ENCODE measurements at places on chromosomes 16 and 17. TPM values are rescaled to one million over a fixed set of nuclear protein-coding genes. Genes with fewer than 3 reads are reported as not detected.
A peak's percentile ranks its signal among the peaks of the same experiment; 100 is the strongest.

DUXB gene
- not detected for total RNA-seq

GRCh38 chr17:72301887-72302286 is 181.1 kb downstream of the SOX9 start:
- H3K27ac ChIP-seq, result no peak overlapping the region
- H3K36me3 ChIP-seq, result no peaks in the 10 kb centered on the region
- H3K27me3 ChIP-seq, result peaks cover 16% of the 10 kb centered on the region
- peaks cover 16% of the 10 kb centered on the region for H3K4me1 ChIP-seq

DNA sequence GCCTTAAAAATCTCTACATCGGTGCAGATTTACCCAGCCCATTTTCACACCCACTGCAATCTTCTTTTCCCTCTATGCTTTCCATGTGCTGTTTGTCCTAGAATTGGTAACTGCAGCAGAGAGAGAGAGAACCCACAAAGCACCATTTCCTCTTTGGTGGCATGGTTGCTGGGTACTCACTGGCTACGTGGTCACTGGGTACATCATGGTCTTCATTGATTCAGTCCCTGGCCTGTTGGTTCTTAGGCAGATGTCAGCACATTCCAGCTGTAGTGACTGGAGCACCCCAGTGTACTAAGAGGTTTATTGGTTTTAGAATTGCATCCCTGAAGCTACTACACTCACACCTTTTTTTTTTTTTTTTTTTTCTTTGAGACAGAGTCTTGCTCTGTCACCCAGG is 156.1 kb upstream of the CACNG5 start:
- no peak for DNase-seq
- H3K4me1 ChIP-seq, result no peaks in the 10 kb centered on the region
- no peak overlapping the region for H3K4me3 ChIP-seq
- H3K36me3 ChIP-seq, result no peaks in the 10 kb centered on the region
- no peaks in the 10 kb centered on the region for H3K27me3 ChIP-seq

GRCh38 chr17:63786971-63787711 is 13.2 kb downstream of the DDX42 start:
- H3K36me3 ChIP-seq, result peaks cover 93% of the 10 kb centered on the region
- H3K27ac ChIP-seq, result no peak overlapping the region
- H3K4me3 ChIP-seq, result no peak overlapping the region
- DNase-seq, result no peak
- H3K4me1 ChIP-seq, result no peaks in the 10 kb centered on the region

GINS2 gene
- 0.20 TPM for total RNA-seq

GRCh38 chr16:66359811-66360608 is 6.5 kb upstream of the CDH5 start:
- DNase-seq, result peak; percentile 63
- H3K27me3 ChIP-seq, result peaks cover 9% of the 10 kb centered on the region
- H3K27ac ChIP-seq, result peak overlapping the region; percentile 60
- no peak overlapping the region for H3K4me3 ChIP-seq
- H3K36me3 ChIP-seq, result no peaks in the 10 kb centered on the region

FOXN1 gene
- total RNA-seq, result not detected

NPB gene
- total RNA-seq, result 0.26 TPM

DNA sequence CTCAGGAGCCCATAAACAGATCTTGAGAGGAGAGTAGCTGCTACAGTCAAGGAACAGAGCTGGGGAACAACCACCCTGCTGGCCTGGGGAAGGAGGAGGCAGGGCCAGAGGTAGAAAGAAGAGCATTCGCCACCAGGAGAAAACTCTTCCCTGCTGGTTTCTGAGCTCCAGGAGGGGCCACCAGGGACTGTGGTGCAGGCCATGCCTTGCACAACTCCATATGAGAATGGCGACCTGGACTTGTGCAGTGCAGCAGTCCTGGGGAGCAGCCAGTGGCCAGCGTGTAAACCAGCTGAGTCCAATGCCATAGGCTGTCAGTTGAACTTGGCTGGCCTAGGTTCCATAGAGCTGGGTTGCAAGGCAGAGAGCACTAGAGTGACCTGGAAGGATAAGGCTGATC is 11.6 kb downstream of the SLC13A2 start:
- H3K4me3 ChIP-seq, result no peak overlapping the region
- no peaks in the 10 kb centered on the region for H3K4me1 ChIP-seq
- H3K27ac ChIP-seq, result no peak overlapping the region
- peaks cover 29% of the 10 kb centered on the region for H3K27me3 ChIP-seq

GRCh38 chr17:42845556-42845917 is 1.2 kb downstream of the AOC2 start:
- H3K4me3 ChIP-seq, result no peak overlapping the region
- H3K27me3 ChIP-seq, result no peaks in the 10 kb centered on the region
- H3K4me1 ChIP-seq, result no peaks in the 10 kb centered on the region
- H3K36me3 ChIP-seq, result peaks cover 54% of the 10 kb centered on the region

DNA sequence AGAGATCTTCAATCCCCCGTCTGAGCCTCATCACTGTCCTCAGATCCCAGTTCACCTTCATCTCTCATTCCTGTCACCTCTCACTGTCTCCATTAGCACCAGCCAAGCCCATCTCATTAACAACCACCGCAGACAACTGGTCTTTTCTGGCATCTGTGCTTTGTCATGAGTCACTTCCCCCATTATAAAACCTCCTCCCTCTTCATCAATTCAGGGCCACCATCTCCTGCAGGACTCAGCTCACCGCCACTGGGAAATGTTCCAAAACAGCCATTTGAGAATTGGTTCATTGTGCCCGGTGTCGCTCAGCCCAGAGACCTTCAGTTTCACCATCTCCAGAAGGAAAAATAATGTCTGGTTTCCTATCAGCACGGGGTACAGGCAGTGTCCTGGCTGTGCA is 56.9 kb upstream of the TEKT3 start:
- peaks cover 16% of the 10 kb centered on the region for H3K4me1 ChIP-seq
- H3K4me3 ChIP-seq, result no peak overlapping the region
- DNase-seq, result no peak
- no peak overlapping the region for H3K27ac ChIP-seq
- no peaks in the 10 kb centered on the region for H3K36me3 ChIP-seq

PCGF2 gene
- 26.0 TPM for total RNA-seq

DNA sequence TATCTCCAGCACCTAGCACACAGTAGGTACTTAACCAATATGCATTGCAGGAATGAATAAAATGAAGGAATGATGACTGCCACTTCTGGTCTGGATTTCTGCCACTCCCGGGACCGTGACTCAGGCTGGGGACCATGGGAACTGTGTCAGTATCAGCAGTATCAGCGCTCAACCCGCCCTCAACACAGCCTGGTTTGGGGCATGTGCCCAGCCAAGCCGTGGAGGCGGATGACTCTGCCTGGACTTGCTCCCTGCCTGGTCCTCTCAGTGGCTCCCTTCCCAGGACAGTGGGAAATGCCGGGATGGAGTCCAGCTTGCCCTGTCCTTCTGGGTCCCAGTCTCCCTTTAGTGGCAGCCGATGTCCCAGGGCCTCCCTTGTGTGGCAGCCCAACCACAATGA is 55.1 kb downstream of the SRCIN1 start:
- no peaks in the 10 kb centered on the region for H3K36me3 ChIP-seq
- no peaks in the 10 kb centered on the region for H3K27me3 ChIP-seq
- DNase-seq, result peak; percentile 63

- H3K4me3 ChIP-seq, result no peak overlapping the region
- peaks cover 11% of the 10 kb centered on the region for H3K36me3 ChIP-seq
- H3K4me1 ChIP-seq, result no peaks in the 10 kb centered on the region
- no peak overlapping the region for H3K27ac ChIP-seq
- H3K27me3 ChIP-seq, result no peaks in the 10 kb centered on the region
Measured at GRCh38 chr16:58399718-58400633, 7.7 kb downstream of the GINS3 start.

GRCh38 chr17:65515959-65516948 is 45.2 kb downstream of the AXIN2 start:
- no peak overlapping the region for H3K4me3 ChIP-seq
- no peaks in the 10 kb centered on the region for H3K36me3 ChIP-seq
- no peaks in the 10 kb centered on the region for H3K4me1 ChIP-seq
- no peak for DNase-seq
- H3K27ac ChIP-seq, result no peak overlapping the region

- no peaks in the 10 kb centered on the region for H3K4me1 ChIP-seq
- no peak overlapping the region for H3K27ac ChIP-seq
- no peak overlapping the region for H3K4me3 ChIP-seq
- no peaks in the 10 kb centered on the region for H3K36me3 ChIP-seq
- H3K27me3 ChIP-seq, result peaks cover 5% of the 10 kb centered on the region
Measured at GRCh38 chr17:72270273-72270924, 149.6 kb downstream of the SOX9 start.

- DNase-seq, result no peak
- H3K4me1 ChIP-seq, result no peaks in the 10 kb centered on the region
- no peak overlapping the region for H3K4me3 ChIP-seq
- no peaks in the 10 kb centered on the region for H3K27me3 ChIP-seq
- no peaks in the 10 kb centered on the region for H3K36me3 ChIP-seq
Measured at GRCh38 chr16:14464192-14464591, 165.9 kb downstream of the PARN start.

JPH3 gene
- not detected for total RNA-seq

GRCh38 chr16:30567160-30567990 is 4.1 kb downstream of the ZNF688 start:
- H3K27ac ChIP-seq, result no peak overlapping the region
- H3K4me3 ChIP-seq, result no peak overlapping the region
- no peak for DNase-seq
- peaks cover 14% of the 10 kb centered on the region for H3K4me1 ChIP-seq
- no peaks in the 10 kb centered on the region for H3K27me3 ChIP-seq
- H3K36me3 ChIP-seq, result peaks cover 4% of the 10 kb centered on the region

GRCh38 chr16:50499254-50499653 is 48.9 kb upstream of the NKD1 start:
- H3K27ac ChIP-seq, result no peak overlapping the region
- H3K27me3 ChIP-seq, result peaks cover 22% of the 10 kb centered on the region
- no peak for DNase-seq

GRCh38 chr16:31192856-31193642 is 9.5 kb downstream of the PYCARD start:
- no peak overlapping the region for H3K27ac ChIP-seq
- no peak overlapping the region for H3K4me3 ChIP-seq
- no peaks in the 10 kb centered on the region for H3K27me3 ChIP-seq
- H3K36me3 ChIP-seq, result no peaks in the 10 kb centered on the region

DNA sequence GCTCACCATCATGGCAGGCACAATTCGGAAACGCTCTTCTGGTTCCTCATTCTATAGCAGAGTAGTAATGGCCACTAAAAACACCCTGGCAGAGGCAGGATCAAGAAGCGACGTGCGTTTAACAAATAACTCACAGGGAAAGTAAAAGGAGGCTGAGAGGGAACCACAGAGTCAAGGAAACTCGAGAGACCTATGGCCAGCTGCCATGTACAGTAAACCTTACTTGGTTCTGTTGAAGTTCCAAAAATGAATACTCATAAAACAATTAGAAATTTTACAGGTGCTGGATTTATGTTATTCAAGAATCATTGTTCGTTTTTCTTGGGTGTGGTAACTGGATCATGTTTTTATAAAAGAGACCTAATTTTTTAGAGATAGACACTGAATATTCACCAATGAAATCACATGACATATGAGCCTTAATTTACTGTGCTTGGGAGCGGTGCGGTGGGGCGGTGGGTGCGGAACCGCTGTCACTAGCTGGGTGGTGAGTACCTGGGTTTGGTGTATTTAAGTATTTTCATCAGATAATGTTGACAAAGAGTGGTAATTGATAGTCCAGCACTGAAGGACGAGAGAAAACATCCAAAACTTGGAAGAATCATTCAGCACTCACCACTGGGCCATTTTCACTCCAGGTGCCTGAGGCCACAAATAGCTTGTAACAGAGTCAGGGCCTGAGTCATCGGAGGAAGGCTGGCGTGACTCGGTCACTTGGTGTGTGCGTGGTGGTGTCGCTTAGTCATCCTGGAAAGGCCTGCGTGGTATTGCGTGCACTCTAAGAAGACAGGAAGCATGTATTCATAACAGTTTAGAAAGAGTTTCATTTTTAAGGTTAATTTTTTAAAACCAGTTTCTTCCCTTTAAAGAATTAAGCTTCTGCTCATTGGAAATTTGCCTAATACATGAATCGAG is 135.4 kb upstream of the CHMP6 start:
- peak overlapping the region; percentile 49 for H3K27ac ChIP-seq
- DNase-seq, result peak; percentile 36
- H3K4me3 ChIP-seq, result no peak overlapping the region
- H3K4me1 ChIP-seq, result peaks cover 6% of the 10 kb centered on the region
- H3K36me3 ChIP-seq, result no peaks in the 10 kb centered on the region
- no peaks in the 10 kb centered on the region for H3K27me3 ChIP-seq

NT5C3B gene
- total RNA-seq, result 14.5 TPM

- no peaks in the 10 kb centered on the region for H3K27me3 ChIP-seq
- H3K4me1 ChIP-seq, result peaks cover 2% of the 10 kb centered on the region
- H3K4me3 ChIP-seq, result no peak overlapping the region
- DNase-seq, result no peak
Measured at GRCh38 chr16:17476414-17477259, 5.9 kb upstream of the XYLT1 start.

DNA sequence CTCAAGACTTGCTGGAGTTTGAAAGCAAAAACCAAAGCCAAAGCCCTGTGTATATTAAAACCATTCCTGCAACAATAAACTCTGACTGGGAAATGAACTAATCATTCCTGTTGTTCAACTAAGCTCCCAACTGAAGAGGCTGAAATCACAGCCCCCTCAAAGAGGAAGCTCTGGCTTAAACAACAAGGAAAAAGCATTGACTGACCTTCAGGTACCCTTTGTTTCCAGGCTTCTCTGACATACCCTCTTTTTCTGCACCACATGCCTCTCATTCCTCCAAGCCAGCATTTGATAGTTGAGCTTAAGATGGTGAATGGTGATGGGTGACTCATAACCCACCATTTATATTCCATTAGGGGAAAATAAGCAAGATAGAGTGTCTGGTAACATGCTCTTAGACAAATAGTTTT is 470.9 kb upstream of the SOX9 start:
- no peak overlapping the region for H3K4me3 ChIP-seq
- H3K27ac ChIP-seq, result no peak overlapping the region
- no peaks in the 10 kb centered on the region for H3K4me1 ChIP-seq
- H3K36me3 ChIP-seq, result no peaks in the 10 kb centered on the region

RASL10B gene
- total RNA-seq, result 10.3 TPM

GRCh38 chr17:78922816-78923498 is 2.2 kb downstream of the TIMP2 start:
- H3K27me3 ChIP-seq, result no peaks in the 10 kb centered on the region
- no peak for DNase-seq
- H3K4me1 ChIP-seq, result peaks cover 47% of the 10 kb centered on the region
- H3K36me3 ChIP-seq, result no peaks in the 10 kb centered on the region
- H3K4me3 ChIP-seq, result peak overlapping the region; percentile 80

DNA sequence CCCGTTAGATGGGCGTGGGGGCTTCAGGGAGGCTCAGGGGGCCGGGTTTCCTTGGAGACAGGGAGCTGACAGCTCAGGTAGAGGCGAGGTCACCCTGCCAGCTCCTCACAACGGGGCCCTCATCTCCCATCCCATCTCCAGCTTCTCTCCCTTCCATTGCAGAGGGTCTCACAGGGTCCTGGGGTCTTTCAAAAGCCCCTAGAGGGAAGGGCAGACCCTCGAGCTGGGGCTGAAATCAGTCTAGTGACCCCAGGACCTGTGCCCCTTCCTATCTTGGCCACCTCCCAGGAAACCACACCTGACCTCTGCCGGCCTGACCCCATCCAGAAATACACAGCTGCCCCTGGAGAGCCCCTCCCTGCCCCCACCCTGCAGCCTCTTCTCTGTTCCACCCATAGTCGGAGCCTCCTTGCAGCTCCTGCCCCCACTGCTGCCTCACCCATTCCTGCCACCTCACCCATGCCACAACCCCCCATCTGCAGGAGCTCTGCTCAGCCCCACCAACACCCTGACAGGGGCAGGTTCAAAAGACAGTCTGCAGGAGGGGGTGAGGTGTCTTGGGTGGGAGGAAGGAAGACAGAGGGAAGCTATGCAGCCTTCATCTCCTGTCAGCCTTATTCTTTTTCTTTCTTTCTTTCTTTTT is 23.4 kb downstream of the PIK3R5 start:
- no peak for DNase-seq
- H3K4me1 ChIP-seq, result peaks cover 55% of the 10 kb centered on the region
- peaks cover 47% of the 10 kb centered on the region for H3K27me3 ChIP-seq
- no peak overlapping the region for H3K27ac ChIP-seq
- H3K4me3 ChIP-seq, result no peak overlapping the region

- no peaks in the 10 kb centered on the region for H3K36me3 ChIP-seq
- H3K4me3 ChIP-seq, result no peak overlapping the region
- H3K27me3 ChIP-seq, result no peaks in the 10 kb centered on the region
Measured at GRCh38 chr17:82446124-82446523, 4.4 kb downstream of the CYBC1 start.

Measured in heart right ventricle (tissue), 16 donors.